Stimulated activated CD4-positive, alpha-beta T cell treated with anti-CD3 and anti-CD28 coated beads, Interleukin-4, amount 100 ng/mL, for 24 hours (primary cell): ENCODE measurements at places on chromosomes 2 and 18.

- DNase-seq = no peak
Measured at GRCh38 chr2:172053486-172053885, 31.8 kb upstream of the DLX1 start.

GRCh38 chr2:158489366-158490112 lies 32.8 kb downstream of the PKP4 start:
- no peak for DNase-seq

DNA sequence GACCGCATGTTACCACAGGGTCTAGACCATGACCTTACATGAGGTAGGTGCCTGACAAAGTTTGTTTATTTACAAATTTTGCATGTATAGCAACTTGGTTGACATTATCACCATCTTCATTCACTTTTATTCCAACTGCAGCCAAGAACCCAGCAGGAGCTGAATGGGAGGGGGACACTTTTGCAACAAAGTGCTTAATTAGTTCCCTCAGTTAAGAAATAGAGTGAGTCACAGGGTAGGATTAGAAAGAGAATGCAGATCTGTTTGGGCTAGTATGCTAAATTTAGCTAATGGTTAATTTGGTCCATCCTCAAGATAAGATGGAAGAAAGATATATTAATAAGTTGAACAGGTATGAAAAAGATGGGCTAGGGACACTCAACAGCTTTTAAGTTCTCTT lies 678.9 kb downstream of the ARHGAP15 start:
- no peak for DNase-seq

GRCh38 chr2:235607546-235608199 lies 113.8 kb downstream of the AGAP1 start:
- DNase-seq = no peak

- no peak for DNase-seq
Measured at GRCh38 chr2:101967826-101968513, 23.8 kb upstream of the IL1R2 start.

GRCh38 chr2:110858993-110859701 lies 126.8 kb downstream of the ACOXL start:
- DNase-seq = no peak

- peak; percentile 33 for DNase-seq
Measured at GRCh38 chr2:197248623-197249022, 62.0 kb downstream of the ANKRD44 start.

GRCh38 chr2:54615832-54616534 lies 107.5 kb upstream of the EML6 start:
- no peak for DNase-seq

DNA sequence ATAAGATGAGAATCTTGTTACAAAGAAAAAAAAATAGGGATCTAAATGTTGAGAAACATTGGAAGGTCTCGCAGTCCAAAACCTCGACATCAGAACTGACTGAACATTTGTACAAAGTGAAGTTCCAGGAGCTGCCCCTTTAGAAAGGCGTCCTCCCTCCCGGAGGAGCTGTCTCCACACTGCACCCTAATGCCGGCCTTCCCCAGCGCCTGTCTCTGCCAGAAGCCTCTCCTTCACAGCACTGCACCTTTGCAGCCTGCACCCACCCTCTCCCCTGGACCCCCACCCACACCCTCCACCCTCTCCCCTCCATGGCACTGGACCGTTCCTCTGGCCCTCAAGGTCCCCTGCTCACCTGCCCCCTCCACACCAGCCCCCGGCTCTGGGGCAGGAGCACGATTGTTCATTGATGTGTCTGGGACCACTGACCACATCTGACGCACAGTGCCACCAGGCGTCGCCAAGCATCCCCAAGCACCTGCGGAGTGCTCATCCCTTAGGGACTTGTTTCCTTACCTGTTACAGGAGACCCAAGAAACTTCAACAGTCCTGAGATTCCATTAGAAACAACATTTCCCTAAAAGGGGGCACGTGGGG lies 90.3 kb upstream of the SNTG2 start:
- DNase-seq = no peak

DNA sequence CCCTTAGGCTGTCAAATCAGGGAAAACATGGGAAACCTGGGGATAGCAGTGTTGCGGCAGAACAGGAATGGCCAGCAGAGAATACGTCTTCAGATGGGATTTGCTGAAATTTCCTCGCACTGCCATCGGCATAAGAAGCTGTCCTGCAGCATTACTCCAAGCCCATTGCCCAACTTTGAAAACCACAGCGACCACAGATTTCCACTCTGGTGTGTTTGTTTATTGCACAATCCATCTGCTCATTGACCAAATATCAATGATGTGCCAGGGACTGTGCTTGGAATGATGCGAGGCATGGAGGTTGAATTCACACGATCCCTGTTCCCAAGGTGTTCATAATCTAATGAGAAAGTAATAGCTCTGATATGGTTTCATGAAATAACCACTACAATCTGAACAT lies 383.3 kb upstream of the MYT1L start:
- DNase-seq = no peak

DNA sequence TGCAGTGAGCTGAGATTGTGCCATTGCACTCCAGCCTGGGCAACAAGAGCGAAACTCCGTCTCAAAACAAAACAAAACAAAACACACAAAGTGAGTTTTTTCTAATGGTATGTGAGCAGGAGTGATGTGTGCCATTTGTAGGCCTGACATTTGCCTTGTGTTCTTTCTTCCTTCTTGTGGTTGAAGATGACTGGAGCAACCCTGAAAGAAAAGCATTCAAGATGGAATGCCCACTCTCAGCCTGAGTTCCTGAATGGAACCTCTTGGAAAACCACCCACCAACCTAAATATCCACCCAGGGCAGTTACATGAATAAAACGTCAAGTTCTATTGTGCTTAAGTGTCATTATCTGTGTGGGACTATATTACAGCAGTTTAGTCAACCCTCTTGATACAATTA lies 26.5 kb downstream of the PGAP1 start:
- DNase-seq = no peak

GRCh38 chr2:235025800-235026536 lies 74.2 kb downstream of the SH3BP4 start:
- no peak for DNase-seq

- no peak for DNase-seq
Measured at GRCh38 chr2:238882082-238882755, 34.3 kb downstream of the TWIST2 start.

DNA sequence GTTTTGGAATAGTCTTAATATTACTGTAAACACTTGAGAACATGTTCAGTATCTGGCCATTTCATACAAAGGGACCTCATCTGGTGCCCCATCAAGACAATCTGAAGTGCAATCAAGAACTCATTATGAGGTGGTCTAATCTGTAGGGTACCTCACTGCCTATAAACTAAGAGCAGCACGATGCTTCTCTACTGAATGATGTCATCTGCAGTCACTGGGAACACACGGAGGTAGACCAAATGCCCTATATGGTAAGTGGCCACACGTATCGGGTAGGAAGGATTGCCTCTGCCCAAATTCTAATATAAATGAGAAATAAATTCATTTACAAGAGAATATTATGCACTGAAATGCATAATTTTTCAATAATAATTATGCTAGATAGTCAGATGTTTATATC lies 90.4 kb downstream of the SLC8A1 start:
- DNase-seq = no peak

DNA sequence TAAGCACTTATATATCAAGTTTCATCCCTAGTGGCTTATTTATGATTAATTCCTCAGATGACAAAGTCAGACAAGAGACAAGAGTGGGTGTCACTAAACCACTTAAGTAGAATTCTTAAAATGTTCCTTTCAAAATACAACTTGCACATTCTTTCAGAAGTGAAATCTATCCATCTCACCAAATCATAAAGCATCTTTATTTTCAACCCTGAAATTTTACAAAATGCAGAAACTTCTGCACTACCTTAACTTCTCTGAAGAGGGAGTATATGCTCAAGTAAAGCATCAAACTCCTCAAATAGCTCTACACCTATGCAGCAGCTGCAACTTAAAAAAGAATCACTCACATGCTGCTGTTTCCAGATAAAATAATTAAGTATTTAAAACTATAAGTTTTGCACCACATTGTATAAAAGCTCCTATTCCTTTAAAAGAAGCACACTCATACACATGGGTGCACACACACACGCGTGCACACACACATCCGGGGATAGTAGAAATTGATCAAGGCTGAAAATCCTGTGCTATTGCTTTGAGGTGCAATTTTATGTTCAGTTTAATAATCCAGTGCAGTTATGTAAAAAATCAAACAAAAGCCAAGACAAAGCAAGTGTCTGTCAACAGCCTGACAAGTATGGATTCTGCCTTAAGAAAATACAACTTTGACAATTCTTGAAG lies 244.5 kb downstream of the TCF4 start:
- DNase-seq = no peak

GRCh38 chr2:203582468-203582867 lies 47.4 kb upstream of the RAPH1 start:
- DNase-seq = no peak

DNA sequence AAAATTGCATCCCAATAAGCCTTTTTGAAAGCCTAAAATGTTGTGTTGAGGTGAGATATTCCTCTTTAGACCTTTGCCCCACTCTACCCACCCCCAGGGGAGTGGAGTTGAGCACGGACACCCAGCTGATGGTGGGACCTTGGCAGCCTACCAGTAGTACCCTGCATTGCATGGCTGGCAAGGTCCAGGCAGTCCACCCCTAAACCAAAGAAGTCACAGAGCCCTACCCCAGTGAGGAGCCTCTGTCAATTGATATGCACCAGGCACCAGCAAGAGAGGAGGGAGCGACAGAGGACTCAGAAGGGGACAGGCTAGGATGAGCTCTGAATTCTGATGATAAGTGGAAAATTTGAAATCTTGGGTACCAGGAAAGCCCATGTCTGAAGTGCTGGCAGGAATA lies 38.6 kb downstream of the MARCO start:
- no peak for DNase-seq

GRCh38 chr2:221726894-221727513 lies 154.9 kb upstream of the EPHA4 start:
- DNase-seq = no peak

- no peak for DNase-seq
Measured at GRCh38 chr2:16104315-16104948, 164.1 kb downstream of the MYCN start.

- no peak for DNase-seq
Measured at GRCh38 chr2:2448178-2448577, 117.1 kb upstream of the MYT1L start.

DNA sequence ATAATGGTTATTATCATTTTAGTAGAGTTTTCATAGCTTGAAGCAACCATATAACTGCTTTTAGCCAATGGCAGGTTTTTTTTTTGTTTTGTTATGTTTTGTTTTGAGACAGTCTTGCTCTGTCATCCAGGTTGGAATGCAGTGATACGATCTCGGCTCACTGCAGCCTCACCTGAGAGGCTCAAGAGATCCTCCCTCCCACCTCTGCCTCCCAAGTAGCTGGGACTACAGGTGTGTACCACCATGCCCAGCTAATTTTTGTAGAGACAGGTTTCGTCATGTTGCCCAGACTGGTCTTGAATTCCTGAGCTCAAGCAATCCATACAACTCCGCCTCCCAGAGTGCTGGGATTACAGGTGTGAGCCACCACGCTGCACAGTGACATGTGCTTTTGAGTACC lies 117.5 kb upstream of the GAREM1 start:
- DNase-seq = no peak

DNA sequence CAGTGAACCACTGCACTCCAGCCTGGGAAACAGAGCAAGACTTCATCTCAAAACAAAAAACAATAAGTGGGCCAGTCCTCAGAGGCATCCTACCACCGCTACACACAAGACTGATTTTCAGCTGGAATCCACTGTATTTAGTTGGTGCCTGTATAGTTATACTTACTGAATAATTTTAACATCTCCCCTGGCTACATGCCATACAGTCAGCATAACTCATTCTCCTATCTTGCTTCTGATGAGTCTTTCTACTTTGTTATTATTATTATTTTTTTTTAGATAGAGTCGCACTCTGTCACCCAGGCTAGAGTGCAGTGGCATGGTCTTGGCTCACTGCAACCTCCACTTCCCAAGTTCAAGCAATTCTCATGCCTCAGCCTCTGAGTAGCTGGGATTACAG lies 19.9 kb upstream of the CAB39 start:
- DNase-seq = no peak

GRCh38 chr2:8659092-8659734 lies 22.6 kb upstream of the ID2 start:
- DNase-seq = no peak

DNA sequence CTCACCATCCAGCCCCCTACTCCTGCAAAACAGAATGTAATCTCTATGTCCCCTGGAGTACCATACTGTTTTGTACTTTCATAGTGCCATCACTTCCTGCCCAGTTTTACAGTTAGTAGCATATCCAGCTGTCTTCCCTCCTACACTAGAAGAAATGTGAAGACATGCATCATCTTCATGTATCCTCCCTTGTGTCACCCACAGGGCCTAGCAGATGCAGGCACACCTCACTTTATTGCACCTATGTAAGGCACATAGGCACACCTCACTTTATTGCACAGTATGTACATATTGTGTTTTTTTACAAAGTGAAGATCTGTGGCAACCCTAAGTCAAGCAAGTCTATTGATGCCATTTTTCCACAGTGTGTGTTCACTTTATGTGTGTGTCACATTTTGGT lies 12.0 kb downstream of the DNAJC27 start:
- DNase-seq = no peak

DNA sequence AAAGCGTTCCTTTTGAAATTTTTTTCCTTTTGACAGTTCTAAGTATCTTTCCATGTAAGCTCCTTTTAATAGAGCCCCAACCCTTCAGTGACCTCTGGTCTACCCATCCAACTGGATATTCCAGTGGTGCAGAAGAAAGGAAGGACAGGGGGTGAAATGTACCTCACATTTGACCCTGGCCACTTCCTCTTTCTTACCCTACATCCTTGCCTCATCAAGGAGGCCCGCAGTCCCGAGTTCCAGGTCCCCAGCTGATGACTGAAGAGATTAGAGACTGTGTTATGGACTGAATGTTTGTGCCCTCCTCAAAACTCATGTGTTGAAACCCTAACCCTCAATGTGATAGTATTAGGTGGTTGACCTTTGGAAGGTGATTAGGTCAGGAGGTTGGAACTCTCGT lies 158.1 kb downstream of the RBM43 start:
- DNase-seq = no peak

GRCh38 chr18:54950221-54950620 lies 9.0 kb downstream of the CCDC68 start:
- DNase-seq = no peak

DNA sequence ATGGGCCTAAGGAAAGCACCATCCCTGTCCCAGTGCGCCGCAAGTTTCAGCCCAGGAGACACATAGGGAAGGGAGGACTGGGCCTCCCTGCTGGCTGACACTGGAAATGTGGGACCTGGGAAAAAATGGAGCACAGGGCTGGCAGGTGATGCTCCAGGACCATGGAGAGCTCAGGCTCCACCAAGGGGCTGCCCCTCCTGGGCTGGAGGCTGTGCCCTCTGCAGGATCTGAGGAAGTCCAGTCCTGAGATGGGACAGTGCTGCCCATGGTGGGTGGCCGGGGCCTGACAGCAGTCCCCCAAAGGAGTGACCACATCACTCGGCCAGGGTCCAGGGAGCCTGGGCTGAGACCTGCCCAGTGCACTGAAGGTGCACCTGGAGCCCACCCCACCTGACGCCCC lies 108.6 kb upstream of the TEKT4 start:
- no peak for DNase-seq

- DNase-seq = peak; percentile 8
Measured at GRCh38 chr2:24721470-24721869, 71.7 kb downstream of the PTRHD1 start.
